ENCODE measurements at places on chromosomes 2 and 18. TPM values are rescaled to one million over a fixed set of nuclear protein-coding genes. Genes with fewer than 3 reads are reported as not detected.

SPATA3 gene
- total RNA-seq: not detected

ANXA4 gene
- total RNA-seq: 51.4 TPM

SERPINB2 gene
- total RNA-seq: not detected

RPE gene
- 57.1 TPM for total RNA-seq

SANBR gene
- total RNA-seq: 18.5 TPM

CD8A gene
- total RNA-seq: 1.5 TPM

- peaks cover 37% of the 10 kb centered on the region for H3K4me1 ChIP-seq
- no peak overlapping the region for H3K4me3 ChIP-seq
- H3K36me3 ChIP-seq: no peaks in the 10 kb centered on the region
- no peak for DNase-seq
- no peak overlapping the region for H3K27ac ChIP-seq
Measured at GRCh38 chr18:79681484-79682387, 2.1 kb downstream of the CTDP1 start.

DNA sequence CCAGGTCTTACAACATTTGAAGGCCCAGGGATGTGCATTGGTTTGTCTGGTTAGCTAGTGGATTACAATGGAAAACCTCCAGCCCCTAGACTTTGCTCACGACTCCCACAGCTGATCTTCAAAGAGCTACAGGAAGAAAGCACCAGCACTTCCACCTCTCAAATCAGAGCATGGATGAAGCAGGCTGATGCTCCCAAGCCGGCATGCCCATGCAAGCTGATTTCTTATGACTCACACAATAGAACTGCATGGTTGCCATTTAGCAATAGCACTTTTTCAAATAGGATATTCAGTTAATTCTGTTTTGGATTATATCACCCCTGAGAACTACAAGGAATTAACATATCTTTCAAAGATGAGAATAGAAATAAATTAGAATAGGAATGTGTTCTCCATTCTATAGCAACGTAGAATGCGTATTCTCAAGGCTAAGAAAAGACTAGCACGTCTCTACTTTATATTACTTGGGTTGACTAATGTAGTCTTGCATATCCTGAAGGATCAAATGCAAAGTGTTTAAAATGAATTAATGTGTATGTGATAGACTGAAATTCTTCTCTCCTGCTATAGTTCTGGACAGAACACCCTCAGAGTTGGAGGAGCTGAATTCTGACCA lies 292.4 kb downstream of the TRIB2 start:
- no peak overlapping the region for H3K27ac ChIP-seq
- no peaks in the 10 kb centered on the region for H3K36me3 ChIP-seq
- no peaks in the 10 kb centered on the region for H3K27me3 ChIP-seq
- DNase-seq: no peak

GRCh38 chr2:239106314-239106908 lies 258.5 kb downstream of the TWIST2 start:
- no peak for DNase-seq
- no peak overlapping the region for H3K4me3 ChIP-seq
- no peaks in the 10 kb centered on the region for H3K27me3 ChIP-seq
- H3K4me1 ChIP-seq: no peaks in the 10 kb centered on the region
- H3K36me3 ChIP-seq: peaks cover 83% of the 10 kb centered on the region
- no peak overlapping the region for H3K27ac ChIP-seq

GRCh38 chr2:200171731-200172482 lies 134.6 kb upstream of the SPATS2L start:
- H3K4me3 ChIP-seq: no peak overlapping the region
- no peaks in the 10 kb centered on the region for H3K36me3 ChIP-seq
- no peak for DNase-seq
- no peak overlapping the region for H3K27ac ChIP-seq

GRCh38 chr2:42859006-42859552 lies 66.7 kb upstream of the HAAO start:
- H3K4me3 ChIP-seq: no peak overlapping the region
- H3K27ac ChIP-seq: no peak overlapping the region
- no peaks in the 10 kb centered on the region for H3K36me3 ChIP-seq
- DNase-seq: peak; percentile 63

GRCh38 chr18:55508651-55509050 lies 79.3 kb downstream of the TCF4 start:
- no peaks in the 10 kb centered on the region for H3K36me3 ChIP-seq
- H3K27ac ChIP-seq: no peak overlapping the region
- no peaks in the 10 kb centered on the region for H3K27me3 ChIP-seq
- no peak for DNase-seq

DNA sequence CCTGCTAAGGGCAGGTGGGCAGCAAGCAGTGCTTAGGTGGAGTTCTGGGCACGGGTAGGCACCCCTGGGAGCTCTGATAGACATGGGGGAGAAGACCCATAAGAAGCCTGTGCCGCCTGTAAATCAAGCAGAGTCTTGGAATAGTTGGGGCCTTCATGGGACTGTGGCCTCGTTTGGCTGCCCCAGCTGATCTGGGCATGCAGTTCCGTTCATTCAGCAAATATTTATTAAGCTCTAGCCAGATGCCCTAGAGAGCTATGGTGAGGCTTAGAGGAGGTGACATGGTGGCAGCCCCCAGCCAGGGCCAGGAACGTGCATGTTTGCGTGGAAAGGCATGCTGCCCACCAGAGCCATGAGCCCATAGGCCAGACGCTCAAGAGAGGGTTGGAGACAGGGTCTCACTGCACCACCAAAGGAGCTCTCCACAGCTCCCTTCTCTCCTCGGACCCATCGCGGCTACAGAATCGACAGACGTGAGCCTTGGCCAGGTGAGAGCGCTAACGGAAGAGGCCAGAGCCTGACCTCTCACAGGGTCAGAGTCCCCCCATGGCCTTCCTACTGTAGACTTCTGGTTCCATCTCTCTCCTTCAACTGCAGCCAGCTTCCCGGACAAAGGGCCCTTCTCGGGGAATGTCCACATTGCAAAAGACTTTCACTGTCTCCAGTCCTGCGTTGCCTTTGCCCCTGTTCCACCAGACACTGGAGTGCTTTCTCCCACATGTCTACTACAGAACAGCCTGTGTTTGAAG lies 135.7 kb downstream of the INHBB start:
- no peak overlapping the region for H3K4me3 ChIP-seq
- H3K27ac ChIP-seq: no peak overlapping the region
- no peaks in the 10 kb centered on the region for H3K27me3 ChIP-seq
- DNase-seq: peak; percentile 39
- no peaks in the 10 kb centered on the region for H3K36me3 ChIP-seq
- H3K4me1 ChIP-seq: no peaks in the 10 kb centered on the region

GRCh38 chr2:180573951-180574350 lies 406.5 kb upstream of the UBE2E3 start:
- no peak overlapping the region for H3K4me3 ChIP-seq
- no peaks in the 10 kb centered on the region for H3K36me3 ChIP-seq
- DNase-seq: no peak
- H3K27me3 ChIP-seq: no peaks in the 10 kb centered on the region

DNA sequence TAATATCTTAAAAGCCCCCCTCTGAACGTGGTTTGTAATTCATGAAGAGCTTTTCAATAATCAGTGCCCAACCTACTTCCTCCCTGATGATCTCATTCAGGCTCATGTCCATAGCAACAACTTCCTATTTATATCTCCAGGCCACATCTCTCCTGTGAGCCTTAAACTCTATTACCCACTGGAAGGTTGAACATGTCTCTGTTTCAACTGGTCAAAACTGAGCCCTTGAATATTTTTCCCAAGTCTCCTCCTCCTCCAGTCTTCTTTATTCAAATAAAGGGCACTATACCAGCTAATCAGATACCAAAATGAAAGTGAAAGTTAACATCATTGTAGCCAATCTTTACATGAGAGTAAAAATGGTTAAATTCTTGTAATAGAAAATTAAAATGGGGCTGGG lies 63.7 kb upstream of the ITGA4 start:
- H3K36me3 ChIP-seq: no peaks in the 10 kb centered on the region
- DNase-seq: no peak
- no peaks in the 10 kb centered on the region for H3K27me3 ChIP-seq
- H3K4me1 ChIP-seq: no peaks in the 10 kb centered on the region

DNA sequence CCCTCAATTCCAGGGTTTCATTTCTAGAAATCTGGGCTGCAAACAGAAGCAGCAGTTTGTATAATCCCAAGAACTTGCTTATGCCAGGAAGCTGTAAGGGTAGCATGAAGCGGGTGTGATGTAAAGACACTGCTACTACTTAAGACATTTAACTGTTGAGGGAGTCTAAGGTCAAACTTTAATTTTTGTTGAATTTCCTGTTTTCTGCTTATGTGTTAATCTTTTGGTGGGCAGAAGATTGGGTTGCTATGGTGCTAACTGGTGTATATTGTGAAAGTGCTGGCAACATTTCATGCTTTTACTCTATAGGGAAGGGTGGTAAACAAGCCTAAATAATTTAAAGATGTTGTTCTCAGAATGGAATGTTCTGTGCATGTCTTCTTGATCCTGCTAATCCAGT lies 2.7 kb downstream of the NCOA1 start:
- DNase-seq: no peak
- no peak overlapping the region for H3K4me3 ChIP-seq
- peaks cover 59% of the 10 kb centered on the region for H3K4me1 ChIP-seq
- no peaks in the 10 kb centered on the region for H3K27me3 ChIP-seq
- H3K36me3 ChIP-seq: no peaks in the 10 kb centered on the region

Measured in sigmoid colon (tissue), 7 donors.